ENCODE measurements at places on chromosomes 4 and X.

DNA sequence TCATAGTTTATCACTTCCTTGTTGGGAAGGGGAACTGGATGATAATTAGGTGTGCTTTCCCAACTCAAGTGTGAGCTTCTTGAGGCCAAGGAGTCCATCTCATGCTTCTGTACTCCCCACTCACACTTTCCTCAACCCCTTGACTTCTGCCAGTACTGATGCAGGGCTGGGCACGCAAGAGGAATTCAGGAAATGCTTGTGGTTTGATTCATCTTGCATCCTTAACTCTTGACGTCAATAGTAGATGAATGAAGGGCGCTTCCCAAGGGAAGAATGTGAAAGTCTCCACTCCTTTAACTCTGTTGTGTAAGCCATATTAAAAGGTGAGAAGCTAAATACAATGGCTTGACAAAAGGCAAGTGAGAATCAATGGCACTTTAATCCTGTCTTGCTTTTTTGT lies 101.8 kb downstream of the AGTR2 start:
- no peak for DNase-seq

DNA sequence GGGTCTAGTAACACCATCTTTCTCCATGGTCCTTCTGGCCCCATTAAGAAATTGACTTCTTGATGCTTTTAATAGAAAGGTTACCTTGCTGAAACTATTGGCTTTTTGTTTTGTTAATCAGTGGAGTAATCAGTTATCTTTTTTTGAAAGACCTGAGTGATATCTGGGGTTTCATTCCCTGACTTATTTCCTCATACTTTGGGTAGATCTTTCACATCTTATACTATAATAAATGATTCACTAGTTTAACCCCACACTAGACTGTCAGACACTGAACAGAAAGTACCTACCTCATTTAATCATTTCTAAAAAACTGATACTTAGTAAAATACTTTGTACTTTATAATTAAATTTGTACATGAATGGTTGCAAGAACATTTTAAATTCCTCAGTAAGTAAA lies 1021.1 kb downstream of the STIM2 start:
- no peak for DNase-seq

DNA sequence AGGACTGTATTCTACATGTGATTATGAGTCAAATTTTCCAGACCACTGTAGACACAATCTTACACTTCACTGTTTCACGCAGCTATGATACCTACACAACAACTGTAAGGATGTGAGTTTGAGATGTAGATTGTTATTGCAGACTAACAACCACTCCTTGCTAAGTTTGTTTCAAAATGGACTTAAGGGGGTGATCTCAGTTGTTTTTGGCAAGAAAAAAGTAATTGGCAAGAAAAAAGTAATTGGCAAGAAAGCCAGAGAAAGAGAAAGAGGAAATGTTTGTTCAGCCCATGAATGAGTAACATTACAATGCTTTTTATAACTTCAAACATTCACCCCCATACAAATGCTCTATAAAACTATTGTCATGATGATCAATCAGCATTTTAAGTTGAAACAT lies 466.4 kb downstream of the DMD start:
- DNase-seq, result no peak

DNA sequence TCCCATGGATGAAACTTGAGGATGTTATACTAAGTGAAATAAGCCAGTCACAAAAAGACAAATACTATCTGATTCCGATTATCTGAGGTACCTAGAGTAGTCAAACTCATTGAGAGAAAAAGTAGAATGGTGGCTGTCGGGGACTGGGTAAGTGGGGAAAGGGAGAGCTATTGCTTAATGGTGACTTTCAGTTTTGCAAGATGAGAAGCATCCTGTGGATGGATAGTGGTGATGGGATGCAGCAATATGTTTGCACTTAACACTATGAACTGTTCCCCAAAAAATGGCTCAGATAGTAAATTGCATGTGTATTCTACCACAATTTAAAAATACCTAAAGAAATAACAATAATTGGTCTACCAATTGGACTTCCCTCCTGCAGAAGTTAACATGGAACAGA lies 181.5 kb downstream of the SHROOM3 start:
- no peak for DNase-seq

GRCh38 chrX:65750674-65751469 lies 83.4 kb downstream of the MSN start:
- DNase-seq, result no peak
